ENCODE measurements at places on chromosomes 1 and 21.

DNA sequence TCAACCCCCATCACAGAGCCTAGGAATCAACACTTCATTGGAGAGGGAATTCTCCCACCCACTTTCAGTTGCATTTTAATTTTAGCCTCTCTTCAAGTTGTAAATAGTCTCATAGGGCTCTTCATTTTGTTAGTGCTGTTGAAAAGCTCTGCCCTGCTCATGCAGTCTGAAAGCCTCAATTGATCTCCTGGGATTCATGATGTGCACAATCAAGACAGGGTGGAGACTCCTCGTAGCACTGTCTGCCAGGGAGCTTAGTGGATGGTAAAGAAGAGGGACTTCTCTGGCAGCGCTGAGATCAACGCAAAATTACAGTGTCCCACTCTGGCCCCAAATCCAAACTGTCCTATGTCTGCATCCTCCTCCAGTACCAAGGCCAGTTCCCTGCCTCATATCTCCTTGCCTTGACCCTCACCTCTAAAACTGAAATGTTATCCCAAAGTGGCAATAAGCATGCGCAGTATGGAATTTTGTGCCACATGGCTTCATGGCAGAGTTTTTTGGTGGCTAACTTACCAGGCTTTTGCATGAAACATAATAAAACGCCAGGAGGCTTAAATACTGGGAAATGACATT, 282.2 kb downstream of the CACNA1E start:
- no peak for DNase-seq

- peak; percentile 35 for DNase-seq
Measured at GRCh38 chr1:58065520-58065919, 481.0 kb downstream of the OMA1 start.

- no peak for DNase-seq
Measured at GRCh38 chr1:201499795-201500669, 6.9 kb downstream of the CSRP1 start.

GRCh38 chr1:118744420-118744819, 243.7 kb downstream of the TBX15 start:
- no peak for DNase-seq

DNA sequence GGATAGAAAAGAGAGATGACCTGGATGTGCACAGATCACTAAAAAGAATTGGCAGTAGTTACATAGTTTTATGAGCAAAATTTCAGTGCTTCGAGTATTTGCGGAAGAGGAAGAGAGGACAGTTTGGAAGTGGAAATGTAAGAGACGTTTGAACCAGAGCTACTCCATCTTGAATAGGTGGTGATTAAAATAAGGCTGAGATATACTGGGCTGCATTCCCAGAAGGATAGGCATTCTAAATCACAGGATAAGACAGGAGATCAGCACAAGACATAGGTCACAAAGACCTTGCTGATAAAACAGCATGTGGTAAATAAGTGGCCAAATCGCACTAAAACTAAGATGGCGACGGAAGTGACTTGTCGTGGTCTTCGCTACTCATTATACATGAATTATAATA, 453.3 kb downstream of the COL11A1 start:
- DNase-seq, result no peak

GRCh38 chr21:26777166-26777565, 68.0 kb downstream of the ADAMTS1 start:
- DNase-seq, result no peak

GRCh38 chr1:177289532-177289931, 118.8 kb downstream of the BRINP2 start:
- no peak for DNase-seq

DNA sequence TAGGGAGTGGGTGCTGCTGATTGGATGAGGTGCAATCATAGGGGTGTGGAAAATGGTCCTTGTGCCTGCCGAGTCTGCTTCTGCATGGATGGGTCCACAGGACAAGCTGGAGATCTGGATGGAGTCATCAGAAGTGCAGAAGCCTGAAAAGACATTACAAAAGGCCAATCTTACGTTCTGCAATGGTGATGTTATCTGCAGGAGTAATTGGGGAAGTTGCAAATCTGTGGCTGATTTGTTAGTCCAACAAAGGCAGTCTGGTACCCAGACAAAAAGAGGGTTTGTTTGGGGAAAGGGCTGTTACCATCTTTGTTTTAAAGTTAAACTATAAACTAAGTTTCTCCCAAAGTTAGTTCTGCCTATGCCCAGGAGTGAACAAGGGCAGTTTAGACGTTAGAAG, 166.5 kb downstream of the PGBD5 start:
- DNase-seq, result peak; percentile 18

- no peak for DNase-seq
Measured at GRCh38 chr1:25067518-25068251, 137.6 kb upstream of the RUNX3 start.

- DNase-seq, result no peak
Measured at GRCh38 chr21:41769521-41769920, 2.7 kb upstream of the RIPK4 start.

DNA sequence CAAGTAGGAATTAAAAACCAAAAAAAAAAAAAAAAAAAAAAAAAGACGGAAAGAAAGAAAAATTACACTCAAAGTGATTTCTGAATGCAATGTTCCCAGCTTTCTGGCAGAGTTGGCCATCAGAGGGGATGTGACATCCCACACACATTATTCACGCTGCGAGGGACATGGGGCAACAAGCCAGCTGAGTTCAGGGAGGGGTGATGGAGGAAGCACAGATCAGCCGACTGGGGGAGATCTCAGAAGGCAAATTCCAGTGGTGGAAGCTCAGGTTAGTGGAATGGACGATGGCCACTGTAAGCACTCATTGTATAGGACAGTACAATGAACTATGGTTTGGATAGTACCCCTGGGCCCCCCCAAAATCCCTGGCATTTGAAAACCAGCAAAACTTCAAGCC, 311.9 kb downstream of the PCP4 start:
- no peak for DNase-seq

DNA sequence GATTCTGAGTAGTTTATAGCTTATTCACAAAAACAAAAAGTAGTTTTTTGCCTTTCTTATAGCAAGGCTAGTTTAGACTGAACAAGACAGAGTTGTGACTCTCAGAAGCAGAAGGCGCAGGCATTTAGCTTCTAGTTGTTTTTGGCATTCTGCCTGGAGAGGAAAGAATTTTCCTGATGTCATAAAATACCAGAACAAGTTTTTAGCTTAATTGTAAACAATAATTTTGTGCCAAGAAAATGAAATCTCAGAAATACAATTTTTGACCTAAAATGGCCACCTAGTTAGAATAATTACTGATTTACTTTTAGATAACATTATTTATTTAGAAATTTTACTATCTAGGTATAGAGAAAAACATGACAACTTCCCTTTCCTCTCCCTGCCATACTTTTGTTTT, 1.0 kb downstream of the DNAJB4 start:
- DNase-seq, result peak; percentile 62

DNA sequence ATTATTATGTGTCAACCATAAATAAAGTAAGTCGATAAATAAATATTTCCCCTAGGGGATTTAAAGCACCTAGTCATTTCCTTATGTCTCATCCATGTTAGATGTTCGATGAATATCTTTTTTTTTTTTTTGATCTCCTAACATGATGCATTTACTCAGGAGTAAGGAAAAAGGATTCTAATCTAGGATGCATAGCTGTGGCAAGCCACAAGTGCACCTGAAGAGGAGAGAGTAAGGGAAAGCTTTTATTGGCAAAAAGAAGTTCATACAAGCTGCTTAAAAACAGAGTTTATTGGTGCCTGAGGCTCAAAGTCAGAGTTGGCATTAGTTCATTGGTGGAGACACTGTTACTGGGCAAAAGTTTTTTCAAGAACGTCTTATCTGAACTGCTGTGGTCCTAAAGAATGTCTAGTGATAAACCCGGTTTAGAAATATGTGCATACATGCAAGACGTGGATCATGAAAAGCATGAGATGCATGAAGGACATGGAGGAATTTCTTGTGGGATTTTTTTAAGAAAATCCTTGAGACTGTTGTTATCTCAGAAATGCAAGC, 51.7 kb downstream of the SWT1 start:
- peak; percentile 60 for DNase-seq

DNA sequence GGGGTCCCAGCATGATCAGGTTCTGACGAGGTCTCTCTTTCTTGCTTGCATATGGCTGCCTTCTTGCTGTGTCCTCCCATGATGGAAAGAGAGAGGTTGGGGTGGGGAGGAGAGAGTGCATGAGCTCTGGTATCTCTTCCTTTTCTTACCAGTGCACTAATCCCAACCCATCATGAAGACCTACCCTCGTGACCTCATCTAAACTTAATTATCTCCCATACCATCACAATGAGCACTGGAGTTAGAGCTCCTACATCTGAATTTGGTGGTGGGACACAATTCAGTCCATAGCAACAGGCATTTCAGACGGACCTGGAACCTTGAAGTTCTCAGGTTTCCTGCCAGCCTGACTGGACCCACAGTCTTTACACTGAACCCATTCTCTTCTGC, 125.2 kb upstream of the ZNF648 start:
- DNase-seq, result no peak

GRCh38 chr1:38546636-38547035, 312.9 kb downstream of the RRAGC start:
- DNase-seq, result no peak

GRCh38 chr1:99347041-99347684, 82.9 kb downstream of the PLPPR4 start:
- no peak for DNase-seq

- DNase-seq, result no peak
Measured at GRCh38 chr1:97767381-97767780, 153.5 kb downstream of the DPYD start.

DNA sequence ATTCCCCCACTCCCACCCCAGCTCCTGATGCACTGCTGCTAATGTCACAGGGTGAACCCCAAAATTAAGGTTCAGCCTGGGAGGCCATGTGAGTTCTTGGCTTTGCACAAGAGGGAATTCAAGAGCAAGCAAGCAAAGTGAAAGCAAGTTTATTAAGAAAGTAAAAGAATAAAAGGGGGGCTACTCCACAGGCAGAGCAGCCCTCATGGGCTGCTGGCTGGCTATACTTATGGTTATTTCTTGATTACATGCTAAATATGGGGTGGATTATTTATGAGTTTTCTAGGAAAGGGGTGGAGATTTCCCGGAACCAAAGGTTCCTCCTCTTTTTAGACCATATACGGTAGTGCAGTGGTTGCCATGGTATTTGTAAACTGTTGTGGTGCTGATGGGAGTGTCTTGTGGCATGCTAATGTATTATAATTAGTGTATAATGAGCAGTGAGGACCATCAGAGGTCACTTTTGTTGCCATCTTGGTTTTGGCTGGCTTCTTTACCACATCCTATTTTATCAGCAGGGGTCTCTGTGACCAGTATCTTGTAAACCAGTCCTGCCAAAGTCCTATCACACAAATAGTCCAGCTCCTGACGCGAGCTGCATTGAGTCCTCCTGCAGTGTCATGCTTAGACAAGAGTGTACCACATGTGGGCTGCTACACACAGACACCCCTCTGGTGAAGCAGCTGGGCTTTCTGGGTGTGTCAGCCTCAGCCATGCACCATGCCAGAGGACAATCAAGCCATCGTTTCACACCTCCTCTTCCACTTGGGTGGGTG, 46.4 kb upstream of the CSF1 start:
- DNase-seq, result peak; percentile 82

DNA sequence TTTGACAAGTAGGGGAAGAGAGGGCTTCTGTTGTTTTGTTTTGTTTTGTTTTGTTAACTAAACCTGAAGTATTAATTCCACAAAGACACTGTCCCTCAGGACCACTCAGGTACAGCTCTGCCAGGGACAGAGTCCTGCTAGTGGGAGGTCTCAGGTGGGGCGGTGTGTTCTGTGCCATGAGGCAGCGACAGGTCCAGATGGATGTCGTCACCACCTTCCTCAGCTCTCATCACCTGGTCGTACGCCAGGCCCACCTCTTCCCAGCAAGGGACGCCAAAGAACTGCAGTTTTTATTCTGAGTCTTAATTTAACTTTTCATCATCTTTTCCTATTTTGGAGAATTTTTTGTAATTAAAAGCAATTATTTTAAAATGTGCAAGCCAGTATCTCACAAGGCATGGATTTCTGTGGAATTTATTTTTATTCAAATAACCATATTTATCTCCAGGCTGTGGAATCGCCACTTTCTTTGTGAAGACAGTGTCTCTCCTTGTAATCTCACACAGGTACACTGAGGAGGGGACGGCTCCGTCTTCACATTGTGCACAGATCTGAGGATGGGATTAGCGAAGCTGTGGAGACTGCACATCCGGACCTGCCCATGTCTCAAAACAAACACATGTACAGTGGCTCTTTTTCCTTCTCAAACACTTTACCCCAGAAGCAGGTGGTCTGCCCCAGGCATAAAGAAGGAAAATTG, 62.5 kb downstream of the POFUT2 start:
- DNase-seq, result no peak

DNA sequence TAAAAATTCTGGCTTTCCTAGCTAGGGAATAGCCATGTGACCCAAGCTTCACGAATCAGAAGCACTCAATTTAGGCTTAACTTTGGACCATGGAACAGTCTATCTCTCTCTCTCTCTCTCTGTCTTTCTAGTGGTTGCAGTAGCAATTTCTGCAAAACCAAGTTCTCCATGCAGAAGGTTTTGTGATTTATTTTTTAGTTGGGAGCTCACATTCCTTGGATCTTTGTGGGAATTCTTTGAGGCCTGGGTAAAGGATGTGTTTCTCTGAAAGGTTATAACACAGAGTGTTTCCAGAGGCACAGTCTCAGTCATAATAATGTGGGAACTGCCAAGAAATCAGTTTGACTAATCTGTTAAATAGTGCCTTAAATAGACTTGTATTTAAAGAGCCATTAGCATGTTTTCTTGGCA, 112.3 kb upstream of the COL11A1 start:
- DNase-seq, result no peak

DNA sequence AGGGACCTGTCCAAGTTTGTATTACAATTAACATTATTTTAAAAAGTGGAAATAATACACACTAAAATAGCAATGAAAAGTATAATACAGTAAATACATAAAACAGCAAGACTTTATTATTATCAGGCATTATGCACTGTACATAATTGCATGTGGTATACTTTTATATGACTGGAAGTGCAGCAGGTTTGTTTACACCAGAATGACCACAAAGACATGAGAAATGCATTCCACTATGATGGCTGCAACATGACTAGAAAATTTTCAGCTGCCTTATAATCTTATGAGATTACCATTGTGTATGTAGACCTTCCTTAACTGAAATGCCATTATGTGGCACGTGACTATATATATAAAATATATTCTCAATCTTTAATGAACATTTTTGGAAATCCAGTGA, 1699.6 kb downstream of the KCNT2 start:
- no peak for DNase-seq

GRCh38 chr1:112855152-112855828, 100.7 kb downstream of the SLC16A1 start:
- DNase-seq, result no peak

- no peak for DNase-seq
Measured at GRCh38 chr1:227733751-227734545, 1.2 kb downstream of the JMJD4 start.

All from common myeloid progenitor, CD34-positive (primary cell).